ENCODE measurements at places on chromosomes 2 and 18. TPM values are rescaled to one million over a fixed set of nuclear protein-coding genes. Genes with fewer than 3 reads are reported as not detected.

The MRO gene
- total RNA-seq = 0.39 TPM

The CNTNAP5 gene
- not detected for total RNA-seq

The GPR35 gene
- 0.20 TPM for total RNA-seq

The KLF7 gene
- total RNA-seq = 19.7 TPM

The SKA1 gene
- total RNA-seq = 25.4 TPM

All from subcutaneous preadipocyte (primary cell).